Stimulated activated CD4-positive, alpha-beta T cell treated with anti-CD3 and anti-CD28 coated beads, Interleukin-4, amount 100 ng/mL, for 4 hours (primary cell): ENCODE measurements at places on chromosomes 6 and 20.

- no peak for DNase-seq
Measured at GRCh38 chr6:26457264-26457805, 420 bp upstream of the BTN2A1 start.

DNA sequence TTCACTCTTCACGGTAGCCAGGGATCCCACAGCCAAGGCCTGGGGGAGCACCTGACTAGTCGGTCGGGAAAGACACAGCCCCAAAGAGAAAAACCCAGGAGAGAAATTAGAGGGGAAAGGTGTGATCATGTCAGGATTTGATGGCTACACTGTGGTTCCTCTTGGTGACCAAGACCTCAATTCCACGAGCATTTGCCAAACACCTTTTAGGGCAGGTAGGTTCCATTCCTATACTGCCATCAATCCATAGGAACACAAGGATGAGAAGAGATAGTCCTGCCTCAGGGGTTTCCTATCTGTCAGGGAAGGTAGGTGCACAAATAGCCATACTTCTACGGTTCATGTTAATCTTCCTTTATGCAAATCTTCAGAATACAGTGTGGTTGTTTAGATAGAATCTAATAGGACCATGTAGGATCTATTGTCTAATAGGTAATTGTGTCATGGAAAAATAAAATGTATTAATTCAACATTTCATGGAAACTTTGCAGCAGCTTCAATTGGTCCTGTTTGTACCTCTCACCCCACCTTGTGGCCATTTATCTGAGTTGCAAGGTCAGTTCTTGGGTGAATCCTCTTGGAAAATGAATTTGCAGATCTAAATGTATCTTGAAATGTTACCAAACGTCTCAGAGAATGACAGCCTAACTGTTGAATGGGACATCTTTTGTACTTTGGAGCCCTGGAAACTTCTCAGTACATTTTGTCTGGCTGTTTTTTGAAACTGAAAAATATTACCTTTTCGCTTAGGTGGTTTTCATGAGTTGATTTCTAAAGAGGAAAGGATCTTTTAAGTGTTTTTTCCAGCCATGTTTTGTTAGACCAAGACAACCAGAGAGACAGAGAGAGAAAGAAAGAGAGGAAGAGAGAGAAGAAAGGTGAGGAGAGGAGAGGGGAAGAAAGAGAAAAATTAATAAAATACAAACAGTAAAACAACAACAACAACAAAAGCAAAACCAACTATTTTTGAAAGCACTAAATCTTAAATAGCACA, 33.7 kb upstream of the IYD start:
- peak; percentile 4 for DNase-seq

DNA sequence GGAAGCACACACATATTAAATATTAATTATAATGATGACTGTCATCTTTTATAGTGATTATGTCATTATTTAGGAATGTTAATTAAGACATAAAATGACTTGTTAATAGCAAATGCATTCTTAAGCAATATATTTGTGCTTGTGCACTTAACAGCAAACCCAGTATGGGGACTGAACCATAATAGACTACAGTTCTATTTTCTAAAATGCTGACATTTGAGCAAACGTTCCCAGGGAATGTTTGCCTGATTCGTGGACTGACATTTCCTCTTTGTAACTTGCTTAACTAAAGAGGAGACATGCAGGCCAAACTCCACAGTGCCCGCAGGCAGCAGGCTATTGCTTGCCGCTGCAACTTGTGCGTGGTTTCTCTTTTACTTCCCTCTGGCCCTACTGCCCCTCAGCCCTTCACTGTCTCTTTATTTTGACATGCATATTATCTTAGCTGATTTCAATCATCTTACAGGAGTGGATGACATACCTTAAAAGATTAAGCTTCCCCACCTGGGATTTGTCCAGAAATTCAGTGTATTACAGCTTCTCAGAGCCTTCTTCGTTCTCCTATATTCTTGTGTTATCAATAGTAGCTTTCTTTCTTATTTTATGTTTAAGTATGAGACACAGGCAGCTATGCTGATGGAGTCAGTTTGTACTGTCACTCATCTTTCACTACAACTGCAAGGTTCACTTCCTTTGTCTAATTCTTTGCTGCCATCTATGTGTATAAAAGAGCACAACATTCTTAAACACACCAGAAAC, 141.5 kb downstream of the GMDS start:
- no peak for DNase-seq

DNA sequence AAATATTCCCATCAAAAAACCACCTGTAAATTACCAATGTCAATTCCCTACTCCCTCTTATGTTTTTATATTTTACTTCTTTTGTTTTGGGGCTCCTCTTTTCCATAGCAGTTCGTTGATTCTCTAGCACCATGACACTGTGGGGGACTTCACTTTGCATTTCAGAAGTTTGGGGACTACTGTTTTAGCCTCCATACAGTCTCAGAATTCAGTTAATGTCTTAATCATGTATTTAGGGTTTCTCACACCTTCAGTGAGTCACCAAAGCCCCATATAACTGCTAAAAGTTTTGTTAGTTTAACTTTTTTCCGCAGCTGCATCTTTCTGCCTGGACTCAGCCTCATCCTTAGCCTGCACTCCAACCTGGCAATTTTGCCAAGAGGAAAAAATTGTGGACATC, 20.7 kb upstream of the AIG1 start:
- DNase-seq: no peak

- DNase-seq: no peak
Measured at GRCh38 chr20:23605867-23606651, at the start of gene CST9. CST9 (minus strand) TSS chr20:23605917; CDS start chr20:23605864, 53 bp downstream.

GRCh38 chr6:109714166-109714565, 23.1 kb downstream of the FIG4 start:
- DNase-seq: no peak

- no peak for DNase-seq
Measured at GRCh38 chr6:5287966-5288297, 26.6 kb downstream of the FARS2 start.

DNA sequence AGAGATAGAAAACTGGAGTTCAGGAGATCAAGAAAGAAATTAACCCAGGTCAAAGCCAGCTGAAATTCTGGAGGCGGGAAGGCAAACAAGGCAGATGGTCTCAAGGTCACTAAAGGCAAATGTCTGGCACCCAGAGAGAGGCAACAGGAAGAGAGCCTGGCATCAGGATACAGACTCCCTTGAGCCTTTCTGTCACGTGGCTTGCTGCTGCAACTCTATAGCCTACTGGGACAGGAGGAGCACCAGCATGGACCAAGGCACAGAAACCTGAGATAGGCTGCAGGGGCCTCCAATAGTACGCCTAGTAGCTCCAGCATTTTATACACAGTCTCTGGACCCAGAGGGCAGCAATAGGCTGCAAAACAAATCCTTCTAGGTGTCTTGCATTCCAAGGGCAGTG, 75.1 kb downstream of the SEL1L2 start:
- DNase-seq: no peak

GRCh38 chr6:16533210-16533609, 228.1 kb downstream of the ATXN1 start:
- DNase-seq: no peak

- no peak for DNase-seq
Measured at GRCh38 chr20:7274870-7275269, 507.4 kb downstream of the BMP2 start.

GRCh38 chr20:760751-761417, 7.4 kb downstream of the SLC52A3 start:
- no peak for DNase-seq

GRCh38 chr6:107729098-107729497, 95.0 kb downstream of the SCML4 start:
- DNase-seq: no peak

DNA sequence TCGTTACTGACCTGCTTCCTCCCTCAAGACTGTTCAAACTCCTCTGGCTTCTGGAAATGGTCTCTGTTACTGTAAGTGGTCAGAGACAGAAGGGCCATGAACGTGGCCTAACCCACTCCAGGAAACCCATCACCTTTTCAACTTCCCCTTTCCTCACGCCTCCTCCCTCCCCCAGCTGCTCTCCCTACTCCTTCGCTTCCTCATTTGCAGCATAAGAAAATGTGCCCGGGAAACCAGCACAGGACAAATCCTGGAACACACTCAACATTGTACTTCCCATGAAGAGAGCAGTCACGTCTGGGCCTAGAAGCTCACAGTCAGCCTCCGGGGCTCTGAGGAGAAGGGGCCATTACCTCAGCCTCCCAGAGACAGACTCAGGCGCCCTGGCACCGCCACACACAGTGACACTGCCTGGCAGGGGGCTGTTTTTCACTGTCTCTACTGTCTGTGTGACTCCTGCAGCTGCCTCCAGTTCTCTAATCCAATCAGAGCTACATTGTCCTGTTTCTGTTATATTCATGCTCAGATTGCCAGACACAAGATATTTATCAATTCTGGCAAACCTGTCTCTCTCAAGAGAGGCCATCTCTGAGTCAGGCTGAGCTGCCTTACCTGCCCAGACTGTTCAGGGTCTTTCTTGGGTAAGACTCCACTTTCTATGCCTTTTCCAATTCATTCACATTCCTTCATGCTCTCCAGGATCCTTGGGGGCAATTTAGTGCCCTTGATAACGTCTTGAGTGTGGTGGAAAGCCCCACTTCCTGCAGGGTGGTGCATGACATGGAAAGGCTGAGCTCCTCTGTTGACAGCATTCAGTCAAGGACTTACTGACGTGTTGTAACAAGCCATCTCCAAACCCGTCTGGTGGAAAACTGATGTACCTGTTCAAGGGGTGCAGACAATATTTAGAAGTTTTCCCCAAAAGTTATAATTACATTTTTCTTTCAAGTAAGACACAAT, 242.2 kb downstream of the HIVEP2 start:
- no peak for DNase-seq

DNA sequence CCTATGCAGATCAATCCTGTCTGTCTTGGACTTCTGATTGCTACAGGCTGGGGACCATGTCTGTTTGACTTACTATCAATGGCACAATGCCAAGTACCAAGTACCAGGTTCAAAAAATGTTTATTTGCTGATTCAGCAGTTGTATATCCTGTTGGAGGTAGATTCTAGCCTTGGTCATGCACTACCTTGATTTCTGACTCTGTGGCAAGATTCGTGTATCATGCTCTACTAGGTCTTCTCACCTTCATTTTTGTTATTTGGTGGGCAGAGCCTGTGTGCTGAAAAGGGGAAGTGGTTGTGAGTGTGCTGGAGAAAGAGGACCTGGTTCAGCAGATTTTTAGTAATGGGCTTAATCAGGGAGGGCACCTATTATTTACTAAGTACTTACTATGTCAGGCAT, 192.4 kb upstream of the MYLIP start:
- DNase-seq: no peak

GRCh38 chr20:14415467-14415866, 78.1 kb upstream of the FLRT3 start:
- DNase-seq: no peak

GRCh38 chr20:48827855-48828733, at the start of gene PREX1:
PREX1 (minus strand) TSS chr20:48827999; CDS start chr20:48827860, 139 bp downstream.
- peak; percentile 80 for DNase-seq

- DNase-seq: no peak
Measured at GRCh38 chr6:48078120-48078519, 32.9 kb downstream of the PTCHD4 start.

DNA sequence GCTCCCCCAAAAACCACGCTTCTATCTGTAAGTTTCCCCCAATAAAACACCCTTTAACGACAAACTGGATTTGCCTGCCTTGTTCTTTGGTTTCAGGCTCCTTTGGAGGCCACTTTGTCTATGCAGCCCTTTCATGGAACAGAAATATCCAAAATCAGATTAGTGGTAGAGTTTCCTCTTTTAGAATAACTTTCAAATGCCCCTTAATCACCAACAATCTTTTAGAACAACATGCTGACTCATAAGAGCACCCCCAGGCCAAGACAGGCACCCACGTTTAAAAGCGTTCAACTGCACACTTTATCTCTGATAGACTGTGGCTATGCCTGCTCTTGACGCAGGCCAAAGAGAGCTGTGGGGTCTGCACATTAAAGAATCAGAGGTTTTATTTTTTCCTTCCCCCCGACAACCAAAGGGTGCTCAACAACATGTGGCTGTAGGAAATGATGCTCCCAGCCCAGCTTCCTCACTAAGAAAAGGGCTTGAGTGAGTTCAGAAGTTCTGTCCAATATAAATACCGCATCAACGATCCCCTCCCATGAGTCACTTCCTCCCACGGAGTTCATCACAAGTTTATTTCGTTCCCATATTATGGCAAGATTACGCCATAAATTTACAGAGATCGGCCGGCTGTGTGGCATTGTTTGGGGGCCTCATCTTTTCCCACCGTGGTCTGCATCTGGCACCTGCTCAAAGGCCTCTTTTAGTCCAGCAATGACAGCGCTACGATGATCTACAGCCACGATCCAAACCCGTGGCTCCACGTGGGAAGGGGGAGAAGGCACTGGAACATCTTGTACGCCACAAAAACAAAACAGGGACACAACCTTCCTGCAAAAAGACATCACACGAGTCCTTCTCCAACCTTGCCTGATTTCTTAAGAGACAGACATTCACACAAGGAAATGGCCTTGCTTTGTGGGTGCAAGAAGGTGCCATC, 88.8 kb upstream of the NFATC2 start:
- no peak for DNase-seq

DNA sequence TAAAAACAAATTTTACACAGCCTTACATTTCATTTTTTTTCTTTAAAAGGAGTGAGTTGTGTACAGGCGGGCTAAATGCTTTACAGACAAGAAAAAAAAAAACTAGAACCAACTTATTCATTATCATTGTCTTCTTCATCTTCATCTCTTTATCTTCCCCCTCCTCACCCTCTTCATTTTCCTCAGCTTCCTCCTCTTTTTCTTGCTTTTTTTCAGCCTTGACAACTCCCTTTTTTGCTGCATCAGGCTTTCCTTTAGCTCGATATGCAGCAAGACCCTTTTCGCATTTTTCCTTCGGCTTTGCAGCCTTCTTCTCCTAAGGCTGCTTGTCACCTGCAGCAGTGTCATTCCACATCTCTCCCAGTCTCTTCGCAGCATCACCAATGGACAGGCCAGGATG, 86.9 kb upstream of the GCM1 start:
- DNase-seq: no peak

DNA sequence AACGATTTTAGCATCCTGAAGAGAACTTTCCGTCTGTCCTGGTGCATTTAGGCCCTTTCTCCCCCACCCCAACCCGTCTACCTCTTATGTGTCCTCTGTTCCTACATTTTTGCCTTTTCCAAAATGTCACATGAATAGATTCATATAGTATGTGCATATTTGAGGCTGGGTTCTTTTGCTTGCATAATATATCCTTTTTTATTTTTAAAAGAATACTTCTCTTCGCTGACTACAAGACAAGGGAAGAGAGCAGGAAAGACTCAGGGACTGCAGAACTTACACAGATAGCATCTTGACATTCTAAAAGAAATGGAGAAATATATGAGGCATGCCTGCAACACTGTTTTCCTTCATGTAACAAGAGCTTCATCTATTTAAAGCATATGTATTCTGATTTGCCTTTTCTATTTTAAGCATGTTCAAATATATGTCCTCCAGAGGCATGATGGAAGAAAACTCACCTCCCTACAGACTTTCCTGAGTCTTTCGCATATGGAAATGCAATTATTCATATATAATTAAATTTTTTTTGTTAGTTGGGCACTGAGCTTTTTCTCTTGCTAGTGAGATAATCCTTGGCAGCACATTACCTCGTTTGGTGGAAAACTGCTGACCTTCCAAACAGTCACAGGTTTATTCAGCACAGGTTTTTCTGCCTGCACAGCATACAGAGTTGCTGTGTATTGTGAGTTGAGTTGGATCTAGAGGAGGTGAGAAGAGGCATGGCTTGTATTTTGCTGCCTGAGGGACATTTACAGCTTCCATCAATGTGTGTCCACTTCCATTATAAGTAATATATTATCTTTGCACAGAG, 170.0 kb downstream of the AKAP7 start:
- DNase-seq: no peak

GRCh38 chr20:23139524-23139923, 53.4 kb upstream of the CD93 start:
- DNase-seq: no peak

- no peak for DNase-seq
Measured at GRCh38 chr6:149247385-149247763, 70.1 kb upstream of the TAB2 start.
